ENCODE measurements at places on chromosomes 7 and 10. TPM values are rescaled to one million over a fixed set of nuclear protein-coding genes. Genes with fewer than 3 reads are reported as not detected.

ZNF438 gene
- total RNA-seq: 5.8 TPM

- no peak overlapping the region for H3K27ac ChIP-seq
- H3K27me3 ChIP-seq: peaks cover 10% of the 10 kb centered on the region
Observed at GRCh38 chr7:129122751-129123509, 21.6 kb upstream of the TSPAN33 start.

- peak overlapping the region; percentile 98 for H3K27ac ChIP-seq
Observed at GRCh38 chr10:102648269-102648888, 4.1 kb downstream of the TRIM8 start.

GRCh38 chr10:72611783-72612182 lies 14.1 kb downstream of the MICU1 start:
- no peaks in the 10 kb centered on the region for H3K36me3 ChIP-seq
- no peak for DNase-seq
- no peaks in the 10 kb centered on the region for H3K27me3 ChIP-seq
- no peak overlapping the region for H3K27ac ChIP-seq
- H3K4me3 ChIP-seq: no peak overlapping the region
